Globus pallidus (tissue), 1 donor: ENCODE measurements at places on chromosomes 5 and 9.

- no peak for DNase-seq
Observed at GRCh38 chr5:166648736-166649135, 1642.7 kb upstream of the WWC1 start.

- no peak for DNase-seq
Observed at GRCh38 chr9:100652850-100653249, 75.0 kb downstream of the CAVIN4 start.

DNA sequence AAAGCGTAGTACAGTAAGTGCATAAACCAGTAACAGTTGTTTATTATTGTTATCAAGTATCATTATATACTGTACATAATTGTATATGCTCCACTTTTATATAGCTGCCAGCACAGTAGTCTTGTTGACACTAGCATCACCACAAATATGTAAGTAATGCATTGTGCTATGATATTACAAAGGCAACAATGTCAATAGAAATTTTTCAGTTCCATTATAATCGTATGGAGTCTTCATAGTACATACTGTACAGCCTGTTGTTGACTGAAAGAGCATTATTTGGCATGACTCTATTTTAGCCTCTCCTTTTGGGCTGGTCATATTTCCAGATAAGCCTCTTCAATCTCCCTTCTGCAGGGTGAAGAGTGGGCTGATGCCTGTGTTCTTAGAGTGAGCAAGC lies 40.4 kb downstream of the CFAP95 start:
- no peak for DNase-seq

GRCh38 chr5:14713476-14714390 lies 49.2 kb downstream of the OTULIN start:
- no peak for DNase-seq

DNA sequence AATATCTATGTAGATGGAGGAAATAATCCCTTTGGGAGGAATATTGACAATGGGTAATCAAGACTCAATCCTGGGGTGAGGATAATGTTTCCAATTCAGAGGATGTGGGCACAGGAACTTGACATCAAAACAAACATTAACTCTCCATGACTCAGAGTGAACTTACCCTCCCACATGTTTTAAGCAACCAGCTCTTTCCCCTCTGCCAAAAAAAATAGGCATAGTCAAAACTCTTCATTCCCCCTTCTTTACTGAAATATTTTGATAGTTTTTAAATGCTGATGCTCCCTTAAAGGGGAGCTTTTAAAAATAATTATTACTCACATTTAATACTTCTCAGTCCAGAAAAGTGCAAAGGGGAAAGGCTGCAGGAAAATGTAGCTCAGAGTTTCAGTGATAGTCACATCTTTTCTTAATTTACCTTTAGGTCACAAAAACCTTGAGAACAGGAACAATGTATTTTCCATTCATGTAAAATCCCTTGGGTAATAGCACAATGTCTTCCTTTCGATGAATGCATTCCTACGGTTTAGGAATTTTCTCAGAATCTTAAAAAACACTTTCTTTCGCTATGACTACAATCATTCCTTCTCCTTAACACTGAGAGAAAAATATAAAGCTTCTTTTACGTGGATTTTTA lies 298.4 kb upstream of the GRAMD2B start:
- no peak for DNase-seq

- DNase-seq, result no peak
Observed at GRCh38 chr9:76161541-76161940, 232.7 kb downstream of the RFK start.

- DNase-seq, result no peak
Observed at GRCh38 chr9:86975606-86976005, 28.3 kb upstream of the GAS1 start.

- DNase-seq, result no peak
Observed at GRCh38 chr9:75087289-75087823, 599 bp downstream of the NMRK1 start.

DNA sequence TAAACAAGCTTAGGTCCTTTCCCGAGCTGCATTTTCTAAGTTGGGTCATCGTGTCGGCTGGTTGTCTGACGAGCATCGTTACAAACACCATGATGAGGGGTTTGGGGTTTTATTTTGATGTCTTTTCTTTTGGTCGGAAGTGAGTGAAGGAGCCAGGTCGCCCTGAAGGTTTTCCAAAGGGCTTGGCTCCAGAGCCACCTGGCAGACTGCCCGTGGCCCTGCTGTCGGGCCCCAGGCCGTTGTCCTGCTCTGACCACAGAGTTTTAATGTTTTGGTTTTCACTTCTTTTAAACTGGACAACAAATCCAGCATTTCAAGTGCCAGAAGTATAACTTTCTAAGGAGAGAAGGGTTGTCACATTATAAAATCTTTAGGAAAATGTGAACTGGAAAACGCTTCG lies 42.3 kb downstream of the TENT4A start:
- DNase-seq, result no peak

DNA sequence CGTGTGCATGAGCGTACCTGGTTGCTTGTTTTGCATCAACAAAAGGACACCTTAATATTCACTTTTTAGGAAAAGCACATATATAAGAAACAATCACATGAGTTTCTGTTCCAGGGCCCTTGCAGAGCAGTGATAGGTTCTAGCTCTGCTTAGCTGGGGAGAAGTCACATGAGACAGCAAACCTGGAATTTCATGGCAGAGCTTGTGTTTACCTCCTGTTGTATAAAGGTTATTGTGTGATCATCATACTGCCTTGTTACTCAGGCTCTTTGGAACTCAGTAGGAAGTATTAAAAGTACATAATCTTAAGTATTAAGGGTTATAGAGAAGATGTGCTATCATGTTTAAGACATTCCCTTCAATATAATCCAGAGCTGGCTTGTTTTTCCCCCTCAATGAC lies 18.0 kb upstream of the VLDLR start:
- DNase-seq, result no peak

DNA sequence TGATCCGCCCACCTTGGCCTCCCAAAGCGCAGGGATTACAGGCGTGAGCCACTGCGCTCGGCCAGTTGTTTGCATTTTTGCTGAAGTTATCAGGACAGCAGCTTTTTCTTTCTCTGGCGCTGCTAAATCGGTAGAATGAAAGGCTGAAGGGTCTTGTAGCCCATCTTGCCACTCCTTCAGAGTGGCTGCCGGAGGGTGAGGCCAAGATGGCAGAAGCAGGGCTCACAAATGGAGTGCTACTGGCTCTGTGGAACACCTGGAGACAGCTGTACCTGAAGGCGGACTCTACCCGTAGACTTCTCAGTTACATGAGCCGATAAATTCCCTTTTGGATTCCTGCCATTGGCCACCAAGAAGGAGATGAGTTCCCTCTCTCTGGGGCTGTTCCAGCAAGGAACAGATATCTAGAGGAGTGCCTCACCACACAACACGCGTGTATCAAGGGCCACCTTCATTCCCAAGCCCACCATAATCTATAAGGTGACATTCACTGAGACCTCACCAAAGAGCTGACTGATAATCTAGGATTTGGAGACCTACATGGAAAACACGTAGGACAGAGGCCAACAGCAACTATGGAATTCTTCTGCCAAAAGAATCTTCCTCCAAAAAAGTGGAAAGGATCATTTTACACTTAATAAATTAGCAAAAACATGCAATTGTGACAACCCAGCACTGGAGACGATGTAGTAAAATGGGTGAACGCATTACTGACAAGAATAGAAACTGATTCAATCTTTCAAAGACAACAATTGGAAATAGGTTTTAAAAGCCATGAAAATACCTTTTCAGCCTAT lies 21.8 kb downstream of the STK10 start:
- no peak for DNase-seq

DNA sequence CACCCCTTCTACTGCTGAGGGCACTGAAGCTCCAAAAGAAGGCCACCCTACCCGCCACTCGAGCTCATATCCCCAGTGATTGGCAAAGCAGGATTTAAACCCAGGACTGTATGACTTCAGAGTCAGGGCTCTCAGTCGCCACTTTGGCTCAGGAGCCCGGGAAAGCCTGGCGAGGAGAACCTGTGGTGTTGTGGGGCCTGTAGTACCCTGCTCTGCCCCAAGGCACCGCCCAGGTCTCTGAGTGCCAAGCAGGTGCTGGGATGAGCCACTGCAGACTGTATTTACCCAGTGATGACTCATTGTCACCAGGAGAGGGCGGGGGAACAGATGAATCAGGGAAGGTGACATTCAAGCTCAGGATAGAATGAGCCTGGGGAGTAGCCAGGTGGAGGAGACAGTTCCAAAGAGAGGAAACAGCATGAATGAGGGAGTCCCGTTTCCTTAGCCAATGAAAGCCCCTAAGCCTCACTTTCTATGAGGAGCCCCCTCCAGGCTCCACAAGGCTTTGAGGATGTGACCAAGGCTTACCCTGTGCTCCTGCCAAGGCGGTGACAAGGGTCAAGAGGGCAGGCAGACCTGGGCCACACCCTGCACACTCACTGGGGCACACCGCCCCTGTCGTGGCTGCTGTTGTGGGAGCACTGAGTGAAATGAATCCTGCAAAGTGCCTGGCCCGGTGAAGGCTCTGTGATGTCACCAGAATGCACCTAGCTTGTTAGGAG lies 17.8 kb upstream of the DPM2 start:
- DNase-seq, result peak; percentile 71

DNA sequence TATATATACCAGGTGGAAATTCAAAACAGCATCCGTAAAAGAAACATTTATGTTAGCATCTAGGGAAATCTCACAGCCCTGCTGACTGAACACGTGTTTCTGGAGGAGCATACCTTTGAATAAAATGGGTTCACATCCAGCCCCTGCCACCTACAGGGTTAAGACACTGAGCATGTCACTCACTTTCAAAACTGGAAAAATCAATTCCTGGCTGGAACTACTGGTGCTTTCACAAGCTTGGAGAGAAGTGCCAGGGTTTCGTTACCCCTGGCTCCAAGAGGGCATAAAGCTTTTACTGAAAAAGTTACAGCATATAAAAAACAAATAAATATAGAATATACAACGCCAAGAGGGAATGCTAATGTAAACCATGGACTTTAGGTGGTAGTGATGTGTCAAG lies 48.0 kb downstream of the SERINC5 start:
- DNase-seq, result no peak

DNA sequence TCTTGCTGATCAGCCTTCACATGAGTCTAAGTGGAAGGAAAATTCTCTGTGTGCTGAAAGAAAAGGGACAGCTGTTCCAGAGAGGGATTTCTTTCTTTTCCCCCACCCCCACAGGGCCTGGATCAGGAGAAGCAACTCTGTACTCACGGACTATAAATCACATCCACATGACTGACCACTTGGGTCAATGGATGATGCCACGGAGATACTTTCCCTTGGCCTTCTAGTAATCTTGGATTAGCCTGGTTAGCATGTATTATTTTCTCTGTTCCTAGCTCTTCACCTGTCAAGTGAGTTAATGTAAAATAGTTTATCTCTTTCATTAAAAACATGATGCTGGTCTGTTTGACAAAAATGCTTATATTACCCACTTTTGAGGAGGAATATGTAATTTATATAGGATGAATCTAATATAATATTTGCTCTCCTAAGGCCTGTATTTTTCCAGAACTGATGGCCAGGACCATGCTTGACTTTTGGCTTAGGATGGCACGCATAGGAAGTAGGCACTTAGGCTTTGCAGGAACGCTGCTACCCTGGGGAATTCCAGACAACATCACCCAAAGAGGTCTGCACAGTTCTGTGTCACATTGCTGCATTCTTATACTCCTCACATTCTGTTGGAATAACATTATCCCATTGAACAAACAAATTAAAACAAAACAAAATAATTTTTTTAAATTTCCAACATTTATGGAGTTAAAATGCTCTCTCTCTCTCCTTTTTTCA lies 892.1 kb downstream of the TLE1 start:
- no peak for DNase-seq

DNA sequence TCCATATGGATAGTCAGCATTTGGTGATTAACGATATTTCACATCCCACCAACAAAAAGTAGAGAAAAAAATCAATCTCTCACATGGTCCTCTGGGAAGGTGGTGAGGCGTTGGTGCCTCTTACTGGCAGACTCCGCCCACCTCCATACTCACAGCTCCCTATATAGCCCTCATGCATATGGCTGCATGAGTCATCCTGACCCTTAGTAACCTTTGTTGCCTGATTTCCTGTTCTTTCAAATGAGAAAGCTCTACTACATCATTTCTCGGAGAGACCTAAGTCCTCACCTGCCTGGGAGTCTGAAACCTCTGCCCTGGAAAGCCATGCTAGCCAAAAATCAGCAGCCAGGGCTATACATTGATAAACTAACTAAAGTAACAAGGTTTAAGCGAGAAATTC lies 33.3 kb upstream of the ABCA1 start:
- DNase-seq, result no peak

GRCh38 chr5:180519098-180519497 lies 24.9 kb downstream of the CNOT6 start:
- DNase-seq, result no peak

DNA sequence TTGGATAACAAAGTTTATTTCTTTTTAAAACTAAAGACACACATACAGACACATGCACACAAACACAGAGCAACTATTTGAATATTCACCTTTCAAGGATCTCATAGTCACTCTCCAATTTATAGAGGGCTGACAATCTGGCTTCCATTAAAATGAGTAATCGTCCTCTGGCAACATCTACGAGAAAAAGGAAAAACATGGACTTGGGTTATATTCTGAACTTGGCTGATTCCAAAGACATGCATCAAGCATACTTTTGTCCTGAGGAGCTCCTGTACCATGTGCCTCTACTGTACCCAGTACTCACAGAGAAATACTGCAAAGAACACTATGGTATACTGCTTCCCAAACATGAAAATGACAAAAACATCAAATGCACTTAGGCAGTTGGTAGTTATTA lies 15.4 kb downstream of the IARS1 start:
- no peak for DNase-seq

- no peak for DNase-seq
Observed at GRCh38 chr9:18905028-18905882, 127.8 kb downstream of the SAXO1 start.

DNA sequence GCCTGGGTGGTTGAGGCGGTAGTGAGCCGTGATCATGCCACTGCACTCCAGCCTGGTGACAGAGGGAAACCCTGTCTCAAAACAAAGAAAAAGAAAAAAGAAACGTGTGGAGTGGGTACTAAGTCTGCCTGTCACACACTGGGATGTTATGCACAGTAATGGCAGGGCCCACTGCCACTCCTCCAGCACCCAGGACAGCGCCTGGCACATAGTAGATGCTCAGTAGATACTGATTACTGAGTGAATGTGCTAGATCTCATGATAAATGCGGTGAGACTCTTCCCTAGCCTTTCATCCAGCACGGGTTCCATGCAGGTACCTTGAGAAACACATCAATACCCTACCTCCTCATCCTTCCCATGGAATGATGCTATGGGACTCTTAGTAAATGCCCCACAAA lies 87.4 kb upstream of the HSPA9 start:
- no peak for DNase-seq

DNA sequence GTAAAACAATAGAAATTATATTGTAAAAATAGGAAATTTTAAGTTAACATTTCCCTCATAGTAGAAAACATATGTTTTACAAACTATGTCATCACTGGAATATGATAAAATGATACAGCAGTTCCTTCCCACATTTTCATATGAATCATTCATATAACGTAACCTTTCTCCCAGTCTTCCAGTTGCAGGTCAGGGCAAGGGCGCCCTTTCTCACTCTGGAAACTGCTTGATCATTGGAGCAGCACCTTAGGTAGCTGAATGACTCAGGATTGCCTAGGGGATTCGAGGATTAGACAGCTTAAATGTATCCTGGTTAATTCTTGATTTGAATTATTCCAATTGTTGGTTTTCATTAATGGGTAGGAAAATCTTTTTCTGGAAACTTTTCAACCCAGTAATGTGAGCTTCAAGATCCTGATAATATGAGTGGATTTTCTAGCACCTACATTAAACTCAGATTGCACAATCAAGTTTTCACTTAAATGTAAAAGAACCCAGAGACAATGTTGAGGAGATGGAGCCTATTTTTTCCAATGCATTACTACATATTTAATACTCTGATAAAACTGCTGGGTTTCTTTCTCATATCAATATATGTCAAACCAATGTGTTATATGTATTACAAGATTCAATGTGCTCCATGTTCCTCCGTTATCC lies 32.6 kb upstream of the ANXA1 start:
- DNase-seq, result no peak
